SK-MEL-5 (cell line): ENCODE measurements at places on chromosomes 16 and 17. TPM values are rescaled to one million over a fixed set of nuclear protein-coding genes. Genes with fewer than 3 reads are reported as not detected.

HS3ST3A1 gene
- 0.11 and 0.24 TPM in 2 replicates for total RNA-seq

COPS3 gene
- 116 and 121 TPM in 2 replicates for total RNA-seq

DNAH3 gene
- total RNA-seq: under 0.01 and 0.05 TPM in 2 replicates

CEP295NL gene
- total RNA-seq: 0.74 and 0.80 TPM in 2 replicates

COQ7 gene
- total RNA-seq: 23.4 and 26.4 TPM in 2 replicates

RASL10B gene
- total RNA-seq: 3.0 and 4.3 TPM in 2 replicates

GLG1 gene
- total RNA-seq: 41.7 and 57.9 TPM in 2 replicates

NAT9 gene
- 51.4 and 61.0 TPM in 2 replicates for total RNA-seq

HELZ gene
- 45.7 and 48.5 TPM in 2 replicates for total RNA-seq

ADAD2 gene
- 0.11 and 0.21 TPM in 2 replicates for total RNA-seq

SNX20 gene
- total RNA-seq: not detected in 2 replicates

PDP2 gene
- 7.8 and 11.0 TPM in 2 replicates for total RNA-seq

GNG13 gene
- total RNA-seq: not detected in 2 replicates

CCL5 gene
- total RNA-seq: 0.29 TPM in 1 of 2 replicates, not detected in the other

POLR2A gene
- 20.6 and 24.0 TPM in 2 replicates for total RNA-seq

PRSS27 gene
- total RNA-seq: 0.13 and 0.24 TPM in 2 replicates

GRCh38 chr16:56336071-56336688 lies 89.2 kb downstream of the AMFR start:
- no peak for DNase-seq

GRCh38 chr16:89829630-89830437 lies 1.6 kb downstream of the SPIRE2 start:
- DNase-seq: no peak

GRCh38 chr16:71315269-71315668 lies 26.1 kb upstream of the CMTR2 start:
- no peak for DNase-seq

- DNase-seq: peak; percentile 79
These were observed 27.2 kb downstream of the CLEC16A start for GRCh38 chr16:10971560-10971961.

DNA sequence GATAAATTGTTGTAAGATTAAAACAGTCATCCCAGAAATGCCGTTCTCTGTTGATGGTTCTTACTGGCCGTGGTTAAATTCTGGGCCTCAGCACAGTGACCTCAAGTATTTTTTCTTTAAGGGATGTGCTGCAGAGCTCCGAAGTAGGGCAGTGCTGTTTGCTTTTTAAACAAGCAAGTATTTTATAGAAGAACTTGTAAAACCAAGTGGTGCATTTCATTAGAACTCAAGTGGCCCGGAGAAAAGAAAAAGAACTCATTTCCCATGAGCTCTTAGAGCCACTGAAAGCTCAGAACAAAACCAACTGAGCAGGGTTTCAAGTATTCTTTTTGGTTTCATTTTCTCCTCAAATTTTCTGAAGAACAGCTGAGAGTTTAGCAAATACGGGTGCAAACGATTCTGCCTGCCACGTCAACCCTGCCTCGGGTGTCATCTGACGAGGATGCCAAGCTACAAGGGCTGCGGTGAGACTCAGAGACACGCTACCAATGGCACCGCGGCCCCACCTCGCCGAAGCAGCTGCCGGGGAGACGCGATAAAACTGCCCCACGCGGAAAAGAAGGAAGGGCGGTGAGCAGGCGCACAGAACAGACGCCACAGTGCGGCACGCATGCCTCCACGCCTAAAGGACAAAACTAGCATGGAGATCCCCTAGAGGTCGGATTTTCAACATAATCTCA lies 6.3 kb downstream of the LMF1 start:
- DNase-seq: no peak

- no peak for DNase-seq
These were observed 15.2 kb downstream of the ITGA3 start for GRCh38 chr17:50070908-50071680.

GRCh38 chr16:77858060-77858459 lies 69.7 kb downstream of the VAT1L start:
- no peak for DNase-seq

GRCh38 chr17:50967795-50968194 lies 101.6 kb upstream of the TOB1 start:
- DNase-seq: no peak

GRCh38 chr16:3868556-3868955 lies 12.0 kb downstream of the CREBBP start:
- DNase-seq: no peak

DNA sequence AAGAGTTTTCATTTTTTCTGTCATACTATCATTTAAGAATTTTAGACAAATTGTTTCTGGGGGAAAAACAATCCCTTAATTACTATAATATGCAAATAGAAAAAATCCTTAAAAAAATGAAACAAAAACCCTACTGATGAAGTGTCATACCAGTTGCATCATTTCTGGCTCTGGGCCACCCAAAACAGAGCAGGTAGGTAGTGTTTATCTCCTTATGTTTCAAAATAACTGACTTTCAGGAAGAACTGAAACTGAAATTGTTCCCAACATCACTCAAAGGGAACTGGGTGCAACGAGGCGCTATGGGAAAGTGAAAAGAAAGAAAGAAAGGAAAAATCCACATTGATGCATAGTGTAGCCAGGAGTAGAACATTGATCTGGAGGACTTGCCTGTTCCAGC lies 653.1 kb upstream of the SOX9 start:
- no peak for DNase-seq

GRCh38 chr16:58124601-58124915 lies 4.6 kb downstream of the CFAP20 start:
- no peak for DNase-seq

- DNase-seq: no peak
These were observed 1.2 kb downstream of the SPDYE4 start for GRCh38 chr17:8757189-8757588.

DNA sequence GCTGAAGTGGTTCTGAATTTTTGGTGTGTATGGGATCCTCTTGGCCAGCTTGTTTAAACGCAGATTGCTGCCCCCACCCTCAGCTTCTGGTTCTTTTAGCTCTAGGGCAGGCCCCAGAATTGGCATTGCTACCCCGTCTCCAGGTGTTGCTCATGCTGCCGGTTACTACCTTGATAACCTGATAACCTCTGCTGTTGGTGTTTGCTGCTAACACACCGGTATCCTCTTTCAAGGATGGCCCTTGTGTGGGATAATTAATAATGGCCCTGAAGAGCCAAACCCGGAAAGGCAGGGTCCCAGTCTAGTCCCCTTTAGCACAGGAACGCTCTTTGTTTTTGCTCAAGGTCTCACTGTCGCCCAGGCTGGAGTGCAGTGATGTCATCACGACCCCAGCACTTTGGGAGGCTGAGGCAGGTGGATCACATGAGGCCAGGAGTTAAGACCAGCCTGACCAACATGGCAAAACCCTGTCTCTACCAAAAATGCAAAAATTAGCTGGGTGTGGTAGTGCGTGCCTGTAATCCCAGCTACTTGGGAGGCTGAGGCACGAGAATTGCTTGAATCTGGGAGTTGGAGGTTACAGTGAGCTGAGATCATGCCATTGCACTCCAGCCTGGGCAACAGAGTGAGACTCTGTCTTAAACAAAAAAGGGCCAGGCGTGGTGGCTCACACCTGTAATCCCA lies 1.3 kb upstream of the ST3GAL2 start:
- no peak for DNase-seq

- no peak for DNase-seq
These were observed 609.6 kb upstream of the C16orf82 start for GRCh38 chr16:26457095-26457494.

- DNase-seq: no peak
These were observed 24.8 kb upstream of the MYO1D start for GRCh38 chr17:32901743-32902142.

GRCh38 chr16:21023509-21024202 lies 123.1 kb downstream of the LYRM1 start:
- no peak for DNase-seq

- no peak for DNase-seq
These were observed 37.1 kb downstream of the KNOP1 start for GRCh38 chr16:19680881-19681340.

GRCh38 chr17:45990886-45991285 lies 8.2 kb upstream of the STH start:
- no peak for DNase-seq

- DNase-seq: no peak
These were observed 1.7 kb downstream of the NME3 start for GRCh38 chr16:1769402-1770300.

DNA sequence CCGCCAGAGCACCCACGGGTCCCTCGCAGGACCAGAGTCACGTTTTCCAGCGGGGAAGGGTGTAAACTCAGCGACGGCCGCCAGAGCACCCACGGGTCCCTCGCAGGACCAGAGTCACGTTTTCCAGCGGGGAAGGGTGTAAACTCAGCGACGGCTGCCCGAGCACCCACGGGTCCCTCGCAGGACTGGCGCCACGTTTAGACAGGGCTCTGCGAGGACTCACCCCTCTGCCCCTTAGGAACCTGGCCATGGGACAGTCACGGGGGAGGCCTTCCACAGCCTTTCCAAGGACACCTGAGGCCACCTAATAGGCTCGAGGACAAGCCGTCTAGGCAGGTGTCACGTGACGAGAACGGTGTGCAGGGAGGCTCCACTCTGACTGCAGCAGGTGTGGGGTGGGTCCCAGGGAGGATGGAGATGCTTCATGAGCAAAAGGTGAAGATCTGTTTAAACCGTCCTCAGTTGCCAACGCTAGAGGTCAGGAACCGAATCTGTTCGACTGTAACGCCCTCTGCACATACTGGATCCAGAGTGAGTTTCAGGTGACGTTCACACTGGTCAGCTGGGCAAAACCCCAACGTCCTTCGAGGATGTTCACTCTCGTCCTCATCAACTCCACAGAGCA lies 48.0 kb upstream of the METRNL start:
- DNase-seq: no peak

DNA sequence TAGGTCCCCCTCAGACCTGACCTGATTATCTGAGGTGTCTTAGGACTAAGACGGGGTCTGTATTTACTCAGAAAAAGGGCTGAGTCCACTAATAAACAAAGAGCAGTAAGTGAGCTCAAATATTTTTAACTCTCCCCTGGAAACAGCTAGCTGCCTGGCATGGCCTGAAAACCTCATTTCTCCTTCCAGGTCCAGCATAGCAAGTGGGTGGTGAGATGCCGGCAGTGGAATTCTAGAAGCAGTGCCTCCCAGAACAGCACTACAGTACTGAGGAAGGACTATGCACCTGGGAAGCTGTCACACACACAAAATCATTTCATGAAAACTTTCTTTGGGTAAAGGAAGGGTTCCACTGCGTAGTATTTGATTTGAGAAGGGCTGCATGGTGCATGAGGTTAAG lies 29.5 kb upstream of the CFAP20 start:
- DNase-seq: no peak

- DNase-seq: no peak
These were observed 3.4 kb upstream of the ZNF423 start for GRCh38 chr16:49859125-49859811.

GRCh38 chr17:78901806-78902205 lies 1.2 kb downstream of the CEP295NL start:
- no peak for DNase-seq

GRCh38 chr17:71217769-71218168 lies 903.1 kb upstream of the SOX9 start:
- no peak for DNase-seq

GRCh38 chr17:37706446-37706845 lies 38.4 kb downstream of the HNF1B start:
- DNase-seq: no peak

- DNase-seq: no peak
These were observed 501.4 kb upstream of the WSB1 start for GRCh38 chr17:26792486-26792885.

GRCh38 chr16:48538746-48539484 lies 71.1 kb downstream of the N4BP1 start:
- DNase-seq: peak; percentile 12
